ENCODE measurements at places on chromosomes 5 and 9.

GRCh38 chr9:92938025-92938424 is 9.3 kb upstream of the FGD3 start:
- DNase-seq: no peak

DNA sequence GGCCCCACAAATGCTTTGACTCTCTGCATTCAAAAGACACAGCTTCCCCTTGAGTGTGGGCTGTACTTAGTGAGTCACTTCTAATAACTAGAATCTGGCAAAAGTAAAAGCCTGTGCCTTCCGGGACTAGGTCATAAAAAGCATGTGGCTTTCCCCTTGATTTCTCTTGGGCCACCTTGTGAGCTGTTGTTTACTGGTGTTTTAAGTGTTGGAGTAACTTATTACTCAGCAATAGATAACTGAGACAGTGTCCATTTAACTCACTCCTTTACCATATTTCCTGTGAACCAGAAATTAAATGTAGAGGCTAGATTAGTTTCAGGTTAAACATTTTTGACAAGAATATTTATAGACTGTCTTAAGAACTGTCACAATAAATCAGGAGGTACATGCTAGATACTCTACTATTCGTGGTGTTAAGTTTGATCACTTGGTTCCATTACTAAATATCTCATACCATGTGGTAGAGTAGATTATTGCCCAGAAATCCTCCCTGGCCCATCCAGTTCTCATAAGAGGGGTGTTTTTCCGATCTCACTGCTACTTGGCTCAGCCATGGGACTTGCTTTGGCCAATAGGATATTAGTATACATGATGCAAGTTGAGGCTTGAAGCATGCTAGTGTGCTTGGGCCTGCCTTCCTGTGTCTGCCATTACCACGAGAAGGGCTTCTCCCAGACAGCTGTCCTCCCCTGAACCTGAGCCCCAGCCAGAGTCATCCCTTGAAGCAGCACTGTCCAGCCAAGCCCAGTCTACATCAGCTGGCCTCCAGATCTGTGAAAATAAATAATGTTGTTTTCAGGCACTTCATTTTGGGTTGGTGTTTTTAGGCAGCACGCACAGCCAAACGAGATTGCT is 10.4 kb upstream of the CMBL start:
- DNase-seq: no peak

DNA sequence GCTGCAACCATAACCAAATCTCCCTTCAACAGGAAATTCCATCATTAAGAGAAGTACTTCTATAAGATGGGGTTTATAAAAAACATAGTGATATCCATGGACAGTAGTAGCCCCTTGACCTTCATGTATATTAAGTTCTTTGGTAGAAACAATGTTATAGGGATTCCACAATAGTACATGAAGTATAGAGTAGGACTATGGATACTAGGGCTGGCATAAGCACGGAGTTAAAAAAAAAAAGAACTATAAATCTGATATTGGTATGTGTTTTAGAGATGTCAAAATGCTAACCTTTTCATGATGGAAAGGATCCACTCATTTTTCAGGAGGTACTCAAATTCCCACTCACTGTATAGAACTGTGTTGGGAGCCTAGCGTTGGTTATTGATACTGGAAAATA is 337.6 kb downstream of the FGF10 start:
- DNase-seq: no peak

DNA sequence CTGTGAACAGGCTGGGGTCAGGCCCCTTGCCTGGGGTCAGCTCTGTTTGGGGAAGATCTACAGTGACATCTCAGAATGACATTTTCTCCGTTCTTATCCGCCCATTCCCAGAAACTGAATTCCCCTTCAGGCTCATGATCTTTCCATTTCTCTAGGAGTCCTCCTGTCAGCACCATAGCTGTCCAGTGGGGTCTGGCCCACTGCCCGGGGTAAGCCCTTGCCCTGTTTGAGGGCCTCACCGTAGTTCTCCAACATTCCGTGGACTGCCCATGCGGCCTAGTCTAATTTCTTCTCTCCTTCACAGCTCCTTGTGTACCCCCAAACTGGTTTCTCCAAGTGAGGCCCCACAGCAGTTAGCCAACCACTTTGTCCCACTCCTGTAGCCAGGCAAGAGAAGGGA is 68.4 kb downstream of the ENTREP1 start:
- DNase-seq: no peak

DNA sequence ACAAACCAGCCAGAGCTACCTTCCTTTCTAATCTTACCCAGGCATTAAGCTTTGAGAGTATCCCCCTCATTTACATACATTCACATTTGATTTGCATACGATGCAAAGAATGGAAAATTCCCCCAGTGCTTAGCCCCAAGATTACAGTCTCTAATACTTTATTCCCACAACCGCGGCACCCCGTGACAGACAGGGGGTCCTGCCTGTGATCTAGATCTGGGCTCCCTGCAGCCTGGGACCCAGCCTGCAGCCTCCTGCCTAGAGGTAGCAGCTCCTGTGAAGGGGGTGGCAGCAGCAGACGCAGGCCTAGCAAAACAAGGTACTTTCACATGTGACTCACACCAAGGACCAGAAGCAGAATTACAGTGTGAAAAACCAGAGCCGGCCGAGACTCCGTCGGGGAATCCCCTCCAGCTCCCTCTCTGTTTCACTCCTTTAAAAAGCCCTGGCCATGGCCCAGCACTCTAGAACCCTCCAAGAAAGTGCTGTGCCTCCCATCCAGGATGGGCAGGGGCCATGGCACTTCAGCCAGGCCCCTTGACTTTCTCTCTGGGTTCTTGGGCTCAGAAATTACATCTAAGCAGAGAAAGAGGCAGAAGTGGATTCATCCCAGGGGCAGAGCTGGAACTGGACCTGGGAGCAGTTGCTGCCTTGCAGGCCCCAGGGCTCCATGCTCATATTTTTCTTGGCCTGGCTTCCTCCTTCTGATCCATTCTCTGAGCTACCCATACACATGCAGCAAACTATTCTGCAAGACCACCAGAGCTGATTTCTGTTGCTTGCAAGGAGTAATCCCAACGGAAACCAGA is 14.0 kb upstream of the TCF7 start:
- no peak for DNase-seq

GRCh38 chr5:155295111-155295510 is 281.6 kb downstream of the KIF4B start:
- DNase-seq: no peak

- DNase-seq: no peak
Measured at GRCh38 chr9:3526997-3527940, 1.5 kb upstream of the RFX3 start.

DNA sequence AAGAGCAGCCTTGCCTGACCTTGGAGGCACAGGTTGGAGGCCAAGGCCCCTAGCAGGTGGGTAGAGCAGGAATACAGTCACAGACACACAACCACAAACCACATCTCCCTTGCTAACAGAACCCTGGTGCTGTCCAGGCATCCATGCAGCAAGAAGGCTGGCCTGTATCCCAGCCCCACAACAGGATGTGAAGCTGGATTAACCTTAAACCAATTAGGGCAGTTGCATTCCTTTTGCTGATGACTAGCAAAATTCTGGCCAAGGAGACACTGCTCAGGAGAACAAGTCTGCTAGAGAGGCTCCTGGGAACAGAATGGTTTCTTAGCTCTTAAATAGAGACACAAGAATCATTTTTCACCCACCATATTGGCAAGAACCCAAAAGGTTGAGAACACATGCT is 97.8 kb downstream of the C5orf15 start:
- DNase-seq: no peak

DNA sequence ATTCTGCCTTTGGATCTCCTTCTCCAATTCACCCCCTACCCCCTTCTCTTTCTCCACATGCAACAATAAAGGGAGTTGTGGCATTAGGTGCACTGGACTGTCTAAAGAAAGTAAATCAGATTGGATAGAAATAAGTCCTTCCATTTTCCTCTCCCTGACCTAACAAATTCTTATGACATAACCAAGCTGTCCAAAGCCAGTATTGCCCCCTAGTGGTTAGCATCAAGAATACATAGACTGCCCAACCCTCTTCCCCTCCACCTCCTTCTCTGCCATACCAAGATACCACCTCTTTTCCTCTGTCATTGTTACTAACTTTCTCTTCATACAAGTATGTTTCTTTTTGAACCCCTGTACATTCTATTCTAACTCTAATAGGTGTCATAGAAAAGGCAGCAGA is 45.7 kb downstream of the PPARGC1B start:
- no peak for DNase-seq

GRCh38 chr5:157148734-157149615 is 6.3 kb upstream of the MED7 start:
- no peak for DNase-seq

GRCh38 chr5:89983216-89983615 is 426.3 kb downstream of the CETN3 start:
- no peak for DNase-seq

DNA sequence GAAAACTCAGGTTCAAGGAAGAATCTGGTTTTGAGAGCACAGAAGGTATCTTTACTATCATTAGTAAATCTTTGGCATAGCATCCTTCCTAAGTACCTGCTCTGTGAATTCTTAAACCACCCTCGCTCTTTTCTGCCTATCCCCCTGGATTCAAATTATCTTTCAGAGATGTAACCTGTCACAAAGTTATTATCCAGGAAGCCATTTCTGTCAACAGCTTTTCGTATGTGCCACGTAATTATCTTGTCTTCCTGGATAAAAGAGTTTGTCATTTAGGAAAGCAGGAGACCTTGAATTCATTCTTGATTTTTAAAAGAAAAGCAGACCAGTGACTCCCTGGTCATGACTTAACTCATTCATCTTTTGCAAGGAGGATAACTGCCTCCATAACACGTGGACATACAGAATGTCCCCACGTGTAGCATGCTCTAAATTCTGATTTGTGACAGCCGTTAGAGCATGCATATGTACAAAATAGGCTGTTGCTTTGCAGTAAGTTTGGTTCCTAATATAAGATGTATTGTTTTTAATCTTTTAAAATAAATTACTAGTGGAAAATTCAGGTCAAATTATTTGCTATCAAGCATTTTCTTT is 189.0 kb downstream of the TRIO start:
- DNase-seq: no peak

GRCh38 chr5:126433701-126434100 is 10.5 kb downstream of the GRAMD2B start:
- DNase-seq: no peak

DNA sequence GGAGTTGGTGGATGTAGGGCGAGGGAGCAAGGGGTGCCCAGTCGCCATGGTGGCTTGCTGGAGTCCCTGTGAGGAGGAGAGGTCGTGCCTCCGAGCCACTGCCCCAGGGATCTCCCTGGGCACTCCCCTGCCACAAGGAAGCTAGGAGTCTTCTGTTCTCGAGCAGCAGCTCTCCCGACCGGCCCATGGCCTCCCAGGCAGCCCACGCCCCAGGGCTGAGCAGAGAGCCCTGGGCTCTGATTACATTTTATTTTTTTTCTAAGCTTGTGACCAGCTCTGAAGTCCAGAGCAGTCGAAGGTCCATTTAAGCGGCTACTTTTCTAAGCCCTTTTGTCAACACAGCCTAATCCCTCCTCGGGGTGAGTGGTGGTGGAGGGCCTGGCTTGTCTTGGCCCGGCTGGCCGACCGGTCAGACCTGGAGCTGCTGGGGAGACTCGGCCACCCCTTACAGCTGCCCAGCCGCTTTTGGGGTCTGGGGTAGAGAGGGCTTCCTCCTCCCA is 2.1 kb downstream of the RXRA start:
- DNase-seq: no peak

DNA sequence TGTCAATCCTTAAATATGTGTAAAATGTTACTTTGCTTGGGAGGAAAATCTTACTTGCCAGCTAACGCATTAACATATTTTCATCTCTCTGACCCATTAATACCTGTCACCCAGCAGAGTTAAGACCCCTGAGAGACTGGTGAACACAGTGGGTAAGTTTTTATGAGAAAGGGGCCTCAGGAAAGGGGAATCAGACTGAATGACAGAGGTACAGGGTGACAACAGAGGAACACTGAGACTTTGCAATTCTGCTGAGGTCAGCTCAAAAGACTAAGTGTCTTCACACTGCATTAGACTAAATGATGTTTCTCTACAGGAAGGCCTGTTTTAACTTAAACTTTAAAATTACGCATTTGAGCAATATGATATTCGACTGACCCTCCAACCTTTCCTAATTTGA is 223.8 kb downstream of the EFNA5 start:
- DNase-seq: no peak

GRCh38 chr9:133638076-133638475 is 1.9 kb downstream of the DBH start:
- no peak for DNase-seq

GRCh38 chr9:114093031-114093471 is 6.0 kb downstream of the KIF12 start:
- no peak for DNase-seq

- no peak for DNase-seq
Measured at GRCh38 chr9:19104515-19105282, 2.0 kb upstream of the HAUS6 start.

DNA sequence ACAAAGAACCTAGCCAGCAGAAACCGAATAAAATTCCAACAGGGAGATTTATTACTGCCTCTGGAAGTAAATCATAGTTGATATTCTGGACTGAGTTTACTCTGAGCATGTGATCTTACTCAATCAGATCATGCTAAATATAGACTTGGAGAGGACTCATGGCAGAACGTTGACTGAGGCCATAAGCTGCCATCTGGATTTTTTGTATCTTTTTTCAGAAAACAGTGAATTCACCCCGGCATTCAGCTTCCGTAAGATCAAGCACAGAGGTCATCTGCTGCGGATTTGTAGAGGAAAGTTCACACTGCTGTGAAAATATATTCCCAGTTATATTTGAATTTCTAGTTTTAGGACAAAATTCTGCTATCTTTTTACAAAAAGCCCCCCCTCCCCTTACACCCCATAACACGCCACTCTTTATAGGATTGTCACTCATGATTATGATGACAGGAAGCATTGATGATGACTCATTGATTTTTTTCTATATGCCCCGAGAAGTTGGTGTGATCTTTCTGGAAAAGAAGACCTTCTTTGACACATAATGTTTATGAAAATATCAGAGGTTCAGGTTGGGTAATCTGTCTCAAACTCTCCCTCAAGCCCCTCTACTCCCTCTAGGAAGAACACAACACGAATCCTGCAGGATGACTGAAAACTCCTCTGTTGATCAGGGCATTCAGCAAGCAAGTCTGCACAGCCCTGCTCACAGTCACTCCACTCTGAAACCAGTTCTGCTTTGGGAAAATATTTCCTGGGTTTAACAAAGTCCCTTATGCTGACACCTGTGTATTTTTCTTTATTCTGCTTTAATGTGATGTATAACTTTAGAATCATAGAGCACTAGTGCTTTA is 70.8 kb downstream of the NXNL2 start:
- DNase-seq: no peak
